ENCODE measurements at places on chromosomes 6 and 20.

DNA sequence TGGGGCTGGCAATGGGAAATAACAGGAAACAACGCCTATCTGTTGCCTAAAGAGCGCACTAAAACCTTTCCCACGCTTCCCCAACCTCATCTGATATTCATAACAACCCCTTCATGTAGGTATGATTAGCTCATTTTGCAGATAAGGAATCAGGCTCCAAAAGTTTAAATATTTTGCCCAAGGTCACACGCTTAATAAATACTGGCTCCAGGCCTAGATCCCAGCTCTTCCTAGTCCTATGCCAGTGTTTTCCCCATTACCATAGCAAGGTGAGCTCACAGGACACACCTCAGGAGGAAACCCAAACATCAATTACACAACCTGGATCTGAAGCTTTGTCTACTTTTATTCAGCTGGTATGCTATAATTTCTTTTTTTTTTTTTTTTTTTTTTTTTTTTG is 19.6 kb downstream of the MBOAT1 start:
- DNase-seq, result no peak

DNA sequence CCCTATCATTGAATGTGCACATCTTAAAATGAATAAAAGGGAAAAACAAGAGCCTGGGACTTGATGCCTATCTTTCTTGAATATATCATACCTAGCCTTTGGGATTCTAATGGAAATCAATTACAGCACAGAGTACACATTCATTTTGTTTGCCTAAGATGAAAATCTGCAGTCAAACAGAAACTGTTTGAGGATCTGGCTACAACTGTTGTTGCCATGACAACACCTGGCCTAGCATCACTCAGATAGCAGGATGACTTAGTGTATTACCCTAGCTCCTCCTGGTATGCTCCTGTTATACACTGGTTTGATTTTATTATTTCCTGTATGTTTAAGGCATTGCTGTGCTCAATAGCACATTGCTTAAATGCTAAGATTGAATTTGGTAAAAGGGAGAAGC is 71.5 kb upstream of the LAMP5 start:
- no peak for DNase-seq

DNA sequence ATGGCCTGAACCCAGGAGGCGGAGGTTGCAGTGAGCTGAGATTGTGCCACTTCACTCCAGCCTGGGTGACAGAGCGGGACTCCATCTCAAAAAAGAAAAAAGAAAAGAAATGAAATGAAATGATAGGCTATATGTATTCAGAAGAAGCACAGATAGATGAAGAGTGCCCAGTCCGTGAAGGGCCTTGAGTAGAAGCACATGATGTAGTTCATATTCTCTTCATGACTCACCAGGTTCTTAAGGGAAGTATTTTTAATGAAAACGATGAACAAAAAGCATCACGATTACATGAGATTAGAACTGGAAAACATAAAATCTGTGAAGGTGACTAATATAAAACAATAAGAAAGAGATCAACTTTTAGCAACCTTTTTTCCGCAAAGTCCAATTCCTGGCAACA is 29.8 kb downstream of the TPD52L1 start:
- no peak for DNase-seq

- DNase-seq, result no peak
These were observed 15.9 kb upstream of the MYBL2 start for GRCh38 chr20:43650997-43651525.

GRCh38 chr20:19317237-19318069 is 105.0 kb downstream of the SLC24A3 start:
- no peak for DNase-seq
